ENCODE measurements at places on chromosomes 6 and 20.

- no peak for DNase-seq
Observed at GRCh38 chr6:170434117-170434820, 118.8 kb downstream of the PSMB1 start.

- DNase-seq, result no peak
Observed at GRCh38 chr6:6678185-6678671, 89.7 kb downstream of the LY86 start.

DNA sequence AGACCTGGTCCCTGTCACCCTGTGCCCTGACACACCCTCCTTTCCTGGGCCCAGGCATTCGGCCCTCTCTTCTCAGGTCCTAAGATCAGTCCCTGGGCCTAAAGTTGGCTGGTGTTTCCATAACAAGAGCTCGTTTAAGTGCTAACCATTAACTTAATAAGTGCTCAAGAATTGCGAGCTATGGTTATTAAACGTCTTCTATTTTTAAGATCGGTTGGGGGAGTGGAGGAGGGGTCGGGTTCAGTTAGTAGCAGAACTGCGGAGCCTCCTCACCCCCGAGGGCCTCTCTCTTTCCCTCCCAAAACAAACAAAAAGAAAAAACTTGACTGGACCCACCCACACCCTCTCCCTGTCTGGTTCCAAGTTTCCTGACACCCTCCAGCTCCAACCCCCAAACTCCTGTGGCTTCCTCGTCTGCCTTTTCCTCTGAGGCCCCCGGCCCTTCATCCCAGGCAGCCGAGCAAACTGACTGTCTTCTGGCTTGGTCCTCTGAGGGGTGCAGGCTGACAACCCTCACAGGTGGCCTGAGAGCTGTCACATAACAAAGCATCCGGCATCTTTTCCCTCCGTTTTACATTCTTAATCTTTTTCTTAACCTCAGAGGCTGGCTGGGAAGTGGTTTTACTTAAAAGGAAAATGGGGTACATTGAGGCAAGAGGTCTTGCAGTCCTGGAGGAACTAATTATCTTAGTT lies 2.0 kb downstream of the STK35 start:
- DNase-seq, result no peak

GRCh38 chr20:19045371-19045770 lies 167.1 kb upstream of the SLC24A3 start:
- DNase-seq, result no peak

- DNase-seq, result no peak
Observed at GRCh38 chr6:158018851-158019361, 37.2 kb downstream of the SYNJ2 start.

DNA sequence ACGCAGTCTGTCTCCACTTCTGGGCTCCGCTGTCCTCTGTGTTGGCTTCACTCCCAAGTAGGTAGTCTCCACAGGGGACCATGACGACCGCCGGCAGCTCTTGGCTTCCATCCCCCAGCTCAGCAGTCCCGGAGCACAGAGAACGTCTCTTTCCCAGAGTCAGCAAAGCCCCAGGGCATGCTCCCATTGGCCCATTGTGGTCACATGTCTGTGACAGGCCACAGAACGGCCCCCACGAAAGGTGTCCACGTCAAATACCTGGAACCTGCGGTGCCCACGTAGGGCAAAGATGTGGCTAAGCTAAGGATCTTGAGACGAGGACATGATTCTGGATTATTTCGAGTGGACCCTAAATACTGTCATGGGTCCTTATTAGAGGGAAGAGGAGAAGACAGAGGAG lies 438.4 kb upstream of the SULF2 start:
- DNase-seq, result no peak

DNA sequence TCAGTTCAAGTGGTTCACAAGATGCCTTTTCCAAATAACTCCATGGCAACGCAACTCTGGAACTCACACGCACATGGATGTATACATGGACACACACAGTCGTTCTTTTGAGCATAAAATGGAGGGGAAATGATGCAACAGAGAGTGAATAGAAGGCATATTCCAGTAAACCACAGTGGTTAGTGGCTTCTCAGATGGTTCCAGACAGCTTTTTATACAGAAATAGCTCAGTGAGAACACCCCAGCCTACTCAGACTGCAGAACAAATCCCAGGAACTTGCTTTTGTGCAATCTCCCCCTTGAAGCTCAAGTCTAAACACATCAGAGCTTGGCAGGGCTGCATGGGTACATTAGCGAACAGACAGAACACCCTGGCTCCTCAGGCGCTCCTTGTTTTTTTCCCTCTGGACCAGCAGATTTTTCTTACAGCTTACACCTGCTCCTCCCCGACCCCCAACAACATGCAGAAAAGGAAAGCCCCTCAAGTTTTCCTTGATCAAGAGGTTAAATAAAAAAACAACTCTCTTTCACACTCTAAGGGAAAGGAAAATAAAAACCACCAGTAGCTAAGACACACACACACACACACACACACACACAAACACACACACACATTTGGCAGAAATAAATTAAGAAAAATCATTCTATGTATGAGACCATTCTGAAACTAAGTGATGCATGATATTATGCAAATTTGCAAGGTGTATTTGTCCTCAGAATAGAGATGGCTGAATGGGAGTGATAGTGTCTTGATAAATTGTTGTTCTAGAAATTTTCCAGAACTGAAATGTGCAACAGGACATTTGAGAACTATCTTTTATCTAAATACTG lies 51.2 kb upstream of the RANBP9 start:
- DNase-seq, result no peak

DNA sequence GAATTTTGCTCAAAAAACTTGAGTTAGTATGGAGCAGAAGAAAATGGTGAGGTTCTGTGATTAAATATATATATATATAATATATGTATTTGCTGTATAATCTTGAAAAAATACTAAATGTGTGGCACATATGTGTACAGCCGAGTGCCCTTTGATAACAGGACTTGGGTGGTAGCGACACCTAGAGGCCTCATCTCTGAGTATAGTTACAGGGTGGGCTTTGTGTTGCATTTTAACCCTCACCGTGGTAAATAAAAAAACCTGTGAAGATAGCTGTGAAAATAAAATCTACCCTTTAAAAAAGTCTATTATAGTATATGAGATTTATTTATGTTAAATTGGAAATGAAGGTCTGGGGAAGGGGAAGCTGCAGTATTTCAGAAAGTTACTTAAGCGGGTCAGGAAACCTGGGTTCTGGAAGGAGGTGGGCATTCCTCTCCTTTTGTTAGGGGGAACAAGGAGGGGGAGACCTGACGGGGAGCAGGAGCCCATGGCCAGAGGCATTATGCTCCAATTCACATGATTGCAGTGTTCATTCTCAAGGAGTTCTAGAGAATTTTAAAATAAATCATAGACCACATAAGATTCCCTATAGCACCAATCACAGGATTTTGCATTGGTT lies 82.7 kb downstream of the SH3BGRL2 start:
- peak; percentile 47 for DNase-seq

- DNase-seq, result no peak
Observed at GRCh38 chr6:82257088-82257774, 9.7 kb upstream of the IBTK start.

- no peak for DNase-seq
Observed at GRCh38 chr6:144285548-144285797, 338 bp downstream of the UTRN start.

DNA sequence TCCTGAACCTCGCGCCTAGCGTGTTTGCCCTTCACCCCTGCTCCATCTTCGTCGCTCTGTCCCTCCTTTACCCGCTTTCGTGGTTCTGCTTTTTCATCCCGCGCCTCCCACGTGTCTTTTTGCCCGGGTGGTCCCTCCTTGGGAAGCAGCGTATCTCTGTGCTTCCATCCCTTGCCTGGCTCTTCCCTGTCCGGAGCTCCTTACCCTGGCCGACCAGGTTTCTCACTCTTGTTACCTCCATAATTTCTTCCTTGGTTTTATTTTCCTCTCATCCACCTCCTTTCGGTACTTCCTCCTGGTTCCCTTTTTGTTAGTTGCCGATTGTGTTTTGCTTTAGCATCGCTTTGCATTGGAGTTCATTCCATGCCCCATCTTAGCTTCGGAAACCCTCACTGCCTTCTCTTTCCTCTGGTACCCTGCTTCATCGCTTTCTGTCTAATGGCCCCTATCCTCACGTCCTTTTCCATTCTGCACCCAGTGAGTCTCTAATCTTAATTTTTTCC lies 735 bp downstream of the FAM135A start:
- peak; percentile 35 for DNase-seq

GRCh38 chr6:161366301-161366923 lies 92.6 kb upstream of the AGPAT4 start:
- no peak for DNase-seq
